ENCODE measurements at places on chromosomes 2 and 18.

DNA sequence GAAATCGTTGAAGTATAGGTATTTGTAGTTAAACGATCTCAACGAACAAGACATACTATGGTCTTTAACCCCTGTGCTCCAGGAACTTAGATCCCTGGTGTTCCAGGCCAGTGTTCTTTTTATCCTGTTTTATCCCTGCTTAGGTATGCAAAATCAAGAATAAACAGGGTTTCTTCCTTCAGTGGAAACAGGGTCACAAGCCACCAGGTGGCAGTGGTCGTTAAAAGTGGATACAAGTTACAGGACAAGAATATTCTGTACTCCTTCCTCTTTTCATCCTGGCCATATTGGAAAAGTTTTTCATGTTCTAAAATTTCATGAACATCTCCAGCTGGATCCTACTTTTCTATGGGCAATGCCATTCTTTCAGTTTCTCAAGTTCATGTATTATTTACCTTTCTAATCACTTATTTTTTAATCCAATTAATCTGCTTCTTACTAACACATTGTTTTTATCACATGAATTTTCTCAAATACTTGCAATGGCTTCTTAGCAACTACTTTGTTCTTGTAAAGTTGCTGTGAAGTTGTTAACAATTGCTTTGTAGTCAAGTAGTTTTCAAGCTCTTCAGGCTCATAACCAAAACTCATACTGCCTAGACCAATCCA, 16.4 kb upstream of the HNMT start:
- no peak for DNase-seq

- no peak for DNase-seq
These were observed 6.3 kb upstream of the EN1 start for GRCh38 chr2:118853651-118854291.

GRCh38 chr18:56702946-56703345, 51.8 kb downstream of the WDR7 start:
- no peak for DNase-seq

- DNase-seq, result no peak
These were observed 81.7 kb upstream of the FAM98A start for GRCh38 chr2:33680644-33681363.

DNA sequence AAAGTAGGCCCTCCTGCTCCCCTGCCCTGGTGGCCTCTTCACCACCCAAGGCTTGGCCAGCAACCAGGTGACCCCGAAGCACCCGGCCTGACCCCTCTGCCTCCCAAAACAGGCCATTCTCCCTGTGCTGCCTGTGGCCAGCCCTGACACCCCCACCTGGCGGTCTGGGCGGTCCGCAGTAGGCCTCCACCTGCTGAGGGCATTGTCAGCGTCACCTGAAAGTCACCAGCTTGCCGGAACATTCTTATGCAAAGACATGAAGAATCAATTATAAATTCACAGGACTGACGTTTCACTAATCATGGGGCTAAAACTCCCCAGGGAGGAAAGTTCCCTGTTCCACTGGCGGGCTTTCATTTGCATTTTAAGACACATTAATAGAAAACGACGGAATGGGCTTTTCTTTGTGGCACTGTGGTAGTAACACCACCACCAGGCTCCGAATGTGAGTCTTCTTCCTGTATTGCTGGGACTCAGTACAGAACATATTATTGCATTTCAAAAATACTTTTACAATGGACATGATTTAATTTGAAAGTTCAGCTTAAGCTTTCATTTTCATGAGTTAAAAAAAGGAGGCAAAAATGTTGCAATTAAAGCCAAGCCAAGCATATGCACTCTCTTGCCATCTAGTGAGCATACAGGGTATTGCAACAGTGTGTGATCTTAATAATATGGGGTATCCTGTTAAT, 57.4 kb downstream of the ADI1 start:
- no peak for DNase-seq

DNA sequence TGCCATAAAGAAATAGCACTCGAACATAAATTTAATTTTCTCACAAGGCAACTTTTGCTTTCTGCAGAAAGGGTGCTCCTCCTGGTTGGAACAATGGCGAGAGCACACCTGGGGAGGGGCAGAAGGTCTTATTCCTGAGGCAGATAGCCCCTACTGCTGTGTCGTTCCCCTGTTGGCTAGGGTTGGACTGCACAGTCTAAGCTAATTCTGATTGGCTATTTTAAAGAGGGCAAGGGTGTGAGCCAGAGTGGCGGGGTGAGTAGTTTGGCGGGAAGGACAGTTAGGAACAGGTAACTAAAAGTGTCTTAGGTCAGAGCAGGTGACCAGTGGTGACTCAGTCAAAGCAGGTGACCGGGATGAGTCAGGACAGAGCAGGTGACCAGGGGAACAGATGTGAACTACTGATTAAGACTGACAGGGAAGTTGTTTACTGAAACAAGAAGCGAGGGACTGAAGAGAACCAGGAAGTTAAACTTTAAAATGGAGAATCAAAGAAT, 49.7 kb upstream of the AGAP1 start:
- no peak for DNase-seq

DNA sequence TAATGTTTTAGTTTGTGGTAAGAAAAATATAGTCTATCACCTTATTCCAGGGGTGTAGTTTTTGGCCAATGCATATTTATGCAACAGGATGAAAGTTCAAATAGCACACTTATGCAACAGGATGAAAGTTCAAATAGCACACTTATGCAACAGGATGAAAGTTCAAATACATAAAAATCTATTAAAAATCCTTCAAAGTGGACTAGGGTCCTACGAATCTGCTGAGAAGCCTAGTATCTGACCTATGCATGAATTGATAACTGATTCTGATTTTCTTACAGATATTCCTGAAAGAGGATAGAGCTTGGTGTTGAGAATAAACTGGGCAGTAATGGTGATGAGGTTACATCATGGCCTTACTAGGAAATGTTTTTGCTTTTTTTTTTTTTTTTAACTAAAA, 2.8 kb downstream of the PECR start:
- DNase-seq, result no peak

DNA sequence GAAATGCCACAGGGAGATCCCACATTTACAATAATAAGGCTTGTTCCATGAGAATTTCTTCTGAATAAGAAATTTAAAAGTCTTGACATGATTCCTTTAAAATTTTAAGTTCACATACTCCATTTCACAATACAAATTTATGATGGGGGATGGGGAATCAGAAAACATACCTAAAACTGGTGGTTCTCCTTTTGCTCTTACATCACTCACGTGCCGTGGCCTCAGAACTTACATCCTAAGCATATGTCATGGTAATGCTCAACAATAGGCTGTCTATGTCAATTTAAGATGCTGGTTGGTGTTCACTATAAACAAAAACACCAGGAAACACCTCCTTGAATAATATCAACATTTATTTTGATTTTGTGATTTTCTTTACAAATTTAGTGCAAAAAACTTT, 12.8 kb downstream of the UPP2 start:
- DNase-seq, result no peak

- DNase-seq, result no peak
These were observed 111.5 kb downstream of the MTCL1 start for GRCh38 chr18:8816816-8817215.

- no peak for DNase-seq
These were observed 131.2 kb downstream of the NEDD4L start for GRCh38 chr18:58175122-58175785.

DNA sequence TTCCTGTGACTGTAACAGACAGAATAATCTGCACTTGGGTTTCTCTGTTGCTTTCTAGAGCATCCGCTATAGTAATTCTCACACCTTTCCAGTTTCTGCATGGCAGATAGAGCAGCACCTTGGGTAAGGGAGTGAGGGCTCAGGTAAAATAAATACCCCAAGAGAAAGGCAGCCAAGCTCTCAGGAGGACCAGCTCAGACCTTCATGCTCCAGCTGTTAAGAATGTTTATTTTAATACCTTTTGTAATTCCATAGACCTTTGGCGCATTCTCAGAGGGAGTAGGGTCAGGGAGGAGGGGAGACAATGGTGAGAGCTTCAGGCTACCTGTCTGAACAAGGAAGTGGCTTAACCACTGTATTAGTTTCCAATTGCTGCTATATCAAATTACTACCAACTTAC, 16.2 kb upstream of the TMEM178A start:
- no peak for DNase-seq

DNA sequence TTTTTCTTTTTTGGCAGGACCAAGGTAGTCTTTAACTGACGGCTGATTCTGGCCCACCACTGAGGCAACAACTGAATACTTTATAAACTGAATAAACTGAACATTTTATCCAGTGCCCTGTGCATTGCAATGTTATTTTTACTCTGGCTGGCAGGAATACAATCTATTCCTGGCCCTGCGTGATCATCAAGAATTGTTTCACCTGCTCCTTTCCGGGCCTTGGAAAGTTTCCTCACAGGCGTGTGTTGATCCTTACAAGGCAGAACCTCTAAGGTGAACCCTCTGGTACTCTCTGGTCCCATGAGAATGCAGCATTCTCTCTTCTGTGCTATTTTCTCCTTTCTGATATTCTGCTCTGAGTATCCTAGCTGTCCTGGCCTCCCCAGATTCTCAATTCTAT, 113.7 kb upstream of the KLHL29 start:
- DNase-seq, result no peak

DNA sequence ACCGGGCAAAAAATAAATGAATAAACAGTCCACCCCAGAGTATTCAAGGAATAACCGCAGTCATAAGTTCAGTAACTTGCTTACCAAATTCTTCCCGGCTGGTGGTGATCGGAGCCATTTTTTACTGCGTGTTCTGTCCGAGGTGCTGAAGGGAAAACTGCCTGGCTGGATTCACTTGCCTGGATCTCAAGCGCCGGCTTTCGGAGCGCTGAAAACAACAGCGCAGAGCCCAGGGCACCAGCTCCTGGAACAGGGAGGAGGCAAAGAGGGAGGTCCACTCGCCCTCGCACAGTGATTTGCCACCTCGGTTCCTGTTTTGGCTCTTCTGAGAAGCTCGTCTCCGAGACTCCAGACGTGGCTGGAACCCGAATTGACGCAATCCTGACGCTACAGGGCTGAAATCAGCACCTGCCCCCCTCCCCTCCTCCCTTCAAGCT, at the start of gene SYT4:
Gene SYT4 (minus strand): TSS at position 327 of the 437 bp plus-strand sequence. CDS start 209 bp downstream, at position 118.
- no peak for DNase-seq

DNA sequence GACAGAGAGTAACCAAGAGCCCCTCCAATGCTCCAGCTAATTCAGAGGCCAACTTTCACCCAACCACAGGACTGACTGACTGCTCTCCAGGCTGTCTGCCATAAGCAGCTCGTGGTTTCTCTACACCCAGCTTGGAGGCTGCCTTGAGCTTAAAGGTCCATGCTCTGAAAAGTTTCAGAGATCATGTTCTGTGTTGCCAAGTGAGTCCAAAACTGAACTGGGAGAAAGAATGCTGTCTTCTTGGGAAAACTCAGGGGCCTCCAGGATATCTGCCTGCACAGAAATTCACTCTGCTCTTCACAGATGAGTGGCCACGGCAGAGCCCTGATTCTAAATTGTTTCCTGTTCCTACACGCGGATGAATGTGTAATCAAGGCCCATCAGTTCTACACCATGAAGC, 51.1 kb downstream of the LPIN2 start:
- no peak for DNase-seq

DNA sequence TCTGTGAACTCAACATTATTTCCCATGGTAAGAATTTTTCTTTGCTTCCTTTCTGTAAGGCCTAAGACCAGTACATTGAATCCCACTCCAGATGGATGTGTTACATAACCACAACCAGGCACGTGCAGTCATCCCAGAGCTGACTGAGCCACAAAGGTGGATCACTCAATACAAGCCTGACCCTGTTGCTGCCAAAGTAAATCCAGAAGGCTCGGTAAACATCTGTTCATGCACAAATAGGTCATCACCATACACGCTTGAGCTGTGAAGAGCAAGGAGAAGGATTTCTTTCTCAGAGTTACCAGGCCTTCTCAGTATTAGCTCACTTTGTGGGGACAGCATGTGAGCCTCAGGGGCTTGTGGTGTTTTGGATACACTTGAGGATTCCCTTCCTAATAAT, 791.4 kb upstream of the FANCL start:
- no peak for DNase-seq

- DNase-seq, result no peak
These were observed 117.9 kb upstream of the OSR1 start for GRCh38 chr2:19476327-19476726.

GRCh38 chr2:145905371-145905770, 1385.5 kb upstream of the ZEB2 start:
- DNase-seq, result no peak

DNA sequence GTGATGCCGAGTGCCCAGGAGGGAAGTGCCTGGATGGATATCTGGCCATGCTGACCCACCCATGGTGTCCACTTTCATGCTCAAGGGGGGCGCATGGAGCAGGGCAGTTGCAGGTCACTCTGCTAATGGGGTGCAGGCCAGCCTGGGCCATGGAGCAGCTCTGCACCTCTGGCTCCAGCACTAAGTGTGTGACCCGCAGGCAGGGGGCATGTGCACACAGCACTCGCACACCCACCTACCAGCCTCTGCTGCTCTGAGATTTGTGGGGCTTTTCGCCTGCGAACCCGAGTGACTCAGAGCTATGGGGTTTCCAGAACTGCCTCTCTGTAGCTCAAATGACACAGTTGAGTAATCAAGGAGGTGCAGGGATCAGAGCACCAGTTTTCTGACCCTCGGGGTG, 66.2 kb downstream of the CYP26B1 start:
- DNase-seq, result no peak

- DNase-seq, result no peak
These were observed 166.6 kb downstream of the RNF144A start for GRCh38 chr2:7083580-7084509.
